NCI-H460 (cell line): ENCODE measurements at places on chromosomes 6 and 20.

- DNase-seq = no peak
These were observed 12.0 kb downstream of the CSNK2A1 start for GRCh38 chr20:531608-532007.

GRCh38 chr6:73803562-73804241, 107.7 kb downstream of the CD109 start:
- peak; percentile 59 for DNase-seq

DNA sequence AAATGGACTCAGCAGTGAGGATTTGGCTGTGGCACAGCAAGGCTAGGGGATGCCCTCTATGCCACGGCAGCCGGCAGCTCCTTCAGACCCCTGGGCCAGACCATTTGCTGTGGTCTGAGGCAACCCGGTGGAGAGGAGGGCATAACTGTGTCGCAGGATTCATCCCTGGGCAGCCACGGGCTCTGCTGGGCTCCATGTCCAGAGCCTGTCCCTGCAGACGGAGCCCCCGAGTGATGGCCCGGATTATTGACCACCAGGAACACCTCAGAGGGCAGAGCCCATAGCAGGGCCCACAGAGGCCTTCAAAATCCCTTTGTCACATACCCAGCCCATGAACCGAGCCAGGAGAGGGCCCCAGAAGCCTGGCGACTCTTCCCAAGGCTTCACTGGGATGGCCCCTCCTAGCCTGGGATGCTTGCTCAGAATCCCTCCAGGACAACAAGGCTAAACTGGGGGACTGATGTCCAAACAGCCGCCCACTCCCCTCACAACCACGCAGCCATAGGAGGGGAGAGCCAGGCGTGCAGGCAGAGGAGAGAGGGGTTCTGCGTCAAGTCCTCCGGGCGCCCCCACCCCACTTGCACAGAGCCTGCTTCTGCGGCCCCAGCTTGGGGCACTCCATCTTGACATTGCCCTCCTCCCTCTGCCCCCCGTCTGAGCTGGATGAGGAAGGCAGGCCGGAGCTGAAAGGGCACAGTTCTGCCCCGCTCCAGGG, 68.2 kb upstream of the AFDN start:
- DNase-seq = no peak

GRCh38 chr20:51910321-51911050, 108.2 kb upstream of the SALL4 start:
- no peak for DNase-seq

DNA sequence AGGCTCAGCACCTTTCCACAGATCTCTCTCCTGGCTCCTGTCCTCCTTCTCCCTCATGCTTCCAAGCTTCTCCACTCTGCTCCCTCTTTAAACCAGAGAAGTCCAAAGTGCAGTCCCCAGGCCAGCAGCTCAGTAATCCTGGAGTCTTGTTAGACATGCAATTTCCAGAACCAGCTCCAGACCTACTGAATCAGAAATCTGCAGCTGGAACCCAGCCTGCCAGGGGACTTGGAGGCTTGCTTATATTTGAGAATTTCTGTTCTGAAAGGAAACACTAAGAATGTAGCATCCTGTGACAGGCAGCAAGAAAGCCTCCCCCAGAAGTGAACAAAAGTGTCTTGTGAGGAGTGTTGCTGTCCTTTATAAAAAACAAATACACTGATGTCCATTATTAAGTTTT, 438.1 kb downstream of the BCKDHB start:
- no peak for DNase-seq

DNA sequence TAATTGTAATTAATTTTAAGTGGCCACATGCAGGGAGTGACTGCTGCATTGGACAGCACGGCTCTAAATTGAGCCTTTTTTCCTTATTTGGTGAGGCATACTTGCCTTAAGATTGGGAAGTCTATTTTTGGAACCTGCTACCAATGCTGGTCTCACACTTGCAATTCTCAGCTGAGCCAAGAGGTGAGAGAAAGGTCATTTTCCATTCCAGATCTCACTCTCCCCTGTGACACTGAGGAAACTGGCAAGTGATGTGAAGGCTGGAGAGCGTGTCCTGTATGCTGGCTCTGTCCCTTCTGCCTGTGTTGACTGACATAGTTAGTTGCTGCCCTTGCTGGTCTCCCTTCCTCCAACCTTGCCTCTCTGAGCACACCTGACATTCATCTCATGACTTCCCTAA, 735 bp upstream of the MOG start:
- no peak for DNase-seq

DNA sequence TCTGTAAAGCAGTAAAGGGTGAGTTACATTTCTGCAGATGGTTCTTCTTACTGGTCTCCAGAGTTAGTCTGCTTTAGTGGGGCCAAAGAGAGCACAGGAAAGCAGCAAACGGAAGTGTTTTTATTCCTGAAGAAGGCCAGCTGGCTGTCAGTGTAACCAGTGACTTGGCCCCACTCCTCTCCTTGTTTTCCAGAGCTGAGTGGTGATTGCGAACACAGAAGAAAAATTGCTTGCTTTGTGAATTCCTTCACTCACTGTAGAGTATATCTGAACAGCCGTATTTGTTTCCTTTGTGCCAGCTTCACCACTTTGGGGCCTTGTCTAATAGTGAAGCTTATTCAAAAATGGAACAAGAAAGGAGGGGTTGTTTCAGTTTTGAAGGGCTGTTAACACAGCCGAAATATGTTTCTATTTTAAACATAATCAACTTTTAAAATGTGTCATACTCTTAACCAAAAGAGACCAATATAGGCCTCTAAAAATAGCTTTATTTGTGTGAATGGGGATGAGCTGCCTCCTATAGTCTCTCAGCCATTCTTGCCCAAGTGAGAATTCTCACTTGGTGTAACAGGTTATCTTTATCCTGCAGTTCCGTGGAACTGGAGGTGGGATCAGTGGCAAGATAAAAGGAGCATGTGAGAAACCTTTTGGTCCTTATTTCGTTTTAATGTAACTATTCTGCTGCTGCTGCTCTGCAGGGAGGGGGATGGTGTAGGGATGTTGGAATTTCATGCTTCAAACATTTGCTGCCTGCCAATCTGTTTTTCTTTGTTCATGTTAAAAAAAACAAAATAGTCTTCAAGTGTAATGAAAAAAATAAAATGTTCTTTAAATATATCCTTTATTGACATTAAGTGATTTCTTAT, 37.8 kb downstream of the ZC2HC1B start:
- DNase-seq = no peak

- no peak for DNase-seq
These were observed 231.6 kb downstream of the TFAP2B start for GRCh38 chr6:51049983-51050877.

DNA sequence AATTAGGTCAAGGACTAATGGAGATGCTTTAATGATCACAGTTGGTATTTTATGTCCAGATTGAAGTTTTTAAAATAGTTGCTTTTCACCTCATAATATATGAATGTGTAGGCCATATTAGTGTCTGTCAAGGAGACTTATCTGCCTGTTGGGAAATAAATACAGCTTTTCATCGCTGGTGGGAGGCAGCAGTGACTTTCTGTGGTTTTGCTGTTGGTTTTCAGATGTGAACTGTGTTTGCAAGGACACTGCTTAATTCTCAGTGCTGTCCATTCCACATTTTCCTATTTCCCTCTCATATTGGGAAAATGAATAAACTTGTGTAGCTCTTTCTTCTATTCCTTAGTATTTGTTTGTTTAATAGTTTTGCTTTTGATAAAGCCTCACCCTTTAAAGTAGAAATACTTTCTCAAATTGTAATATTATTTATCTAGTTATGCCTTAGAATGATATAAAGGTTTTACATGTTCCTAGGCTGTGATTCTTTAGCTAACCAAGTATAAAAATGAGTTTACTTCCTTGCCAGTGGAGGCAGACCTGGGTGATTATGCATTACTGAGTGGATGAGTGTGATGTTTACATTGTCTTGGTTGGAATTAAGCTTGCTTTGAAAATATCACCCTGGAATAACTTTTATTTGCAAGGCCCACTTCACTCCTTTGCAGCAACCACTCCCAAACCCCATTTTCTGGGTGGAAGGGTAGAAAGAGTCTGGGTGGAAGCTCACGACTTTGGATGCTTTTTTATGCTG, 3.3 kb downstream of the PLCB4 start:
- DNase-seq = no peak

- DNase-seq = no peak
These were observed 600.5 kb upstream of the GJE1 start for GRCh38 chr6:141532211-141532610.

- DNase-seq = no peak
These were observed 111.4 kb downstream of the CDH26 start for GRCh38 chr20:60069656-60070055.

GRCh38 chr6:14863902-14864850, 381.7 kb upstream of the JARID2 start:
- DNase-seq = no peak

DNA sequence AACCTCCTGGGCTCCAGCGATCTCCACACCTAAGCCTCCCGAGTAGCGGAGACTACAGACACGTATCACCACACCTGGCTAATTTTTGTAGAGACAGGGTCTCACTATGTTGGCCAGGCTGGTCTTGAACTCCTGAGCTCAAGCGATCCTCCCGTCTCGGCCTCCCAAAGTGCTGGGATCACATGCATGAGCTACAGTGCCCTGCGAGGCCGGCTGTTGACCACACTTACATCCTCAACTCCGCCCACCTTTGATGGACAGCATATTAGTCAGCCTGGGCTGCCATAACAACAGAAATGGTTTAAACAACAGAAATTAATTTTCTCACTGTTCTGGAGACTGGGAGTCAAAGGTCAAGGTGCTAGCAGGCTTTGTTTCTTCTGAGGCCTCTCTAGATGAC, 107.7 kb downstream of the JPH2 start:
- no peak for DNase-seq

- no peak for DNase-seq
These were observed 49.0 kb downstream of the STK35 start for GRCh38 chr20:2150660-2151059.

DNA sequence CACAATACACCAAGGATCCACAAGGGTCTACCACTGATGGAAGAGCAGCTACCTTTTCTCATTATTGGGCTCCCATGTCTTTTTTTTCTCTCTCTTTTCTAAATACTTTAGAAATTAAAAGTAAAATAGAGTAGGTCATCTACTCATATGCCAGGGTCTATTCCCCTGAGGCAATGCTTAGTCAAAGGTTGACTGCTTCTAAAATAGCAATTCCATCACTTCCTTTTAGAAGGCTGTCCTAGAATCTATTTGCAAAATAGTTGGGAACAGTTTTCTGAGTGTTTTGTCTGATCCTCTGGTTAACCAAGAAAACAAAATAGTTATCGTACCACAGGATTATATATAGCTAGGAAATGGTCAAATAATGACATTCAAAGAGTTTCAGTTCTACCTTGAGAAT, 174.1 kb downstream of the COL21A1 start:
- DNase-seq = no peak

DNA sequence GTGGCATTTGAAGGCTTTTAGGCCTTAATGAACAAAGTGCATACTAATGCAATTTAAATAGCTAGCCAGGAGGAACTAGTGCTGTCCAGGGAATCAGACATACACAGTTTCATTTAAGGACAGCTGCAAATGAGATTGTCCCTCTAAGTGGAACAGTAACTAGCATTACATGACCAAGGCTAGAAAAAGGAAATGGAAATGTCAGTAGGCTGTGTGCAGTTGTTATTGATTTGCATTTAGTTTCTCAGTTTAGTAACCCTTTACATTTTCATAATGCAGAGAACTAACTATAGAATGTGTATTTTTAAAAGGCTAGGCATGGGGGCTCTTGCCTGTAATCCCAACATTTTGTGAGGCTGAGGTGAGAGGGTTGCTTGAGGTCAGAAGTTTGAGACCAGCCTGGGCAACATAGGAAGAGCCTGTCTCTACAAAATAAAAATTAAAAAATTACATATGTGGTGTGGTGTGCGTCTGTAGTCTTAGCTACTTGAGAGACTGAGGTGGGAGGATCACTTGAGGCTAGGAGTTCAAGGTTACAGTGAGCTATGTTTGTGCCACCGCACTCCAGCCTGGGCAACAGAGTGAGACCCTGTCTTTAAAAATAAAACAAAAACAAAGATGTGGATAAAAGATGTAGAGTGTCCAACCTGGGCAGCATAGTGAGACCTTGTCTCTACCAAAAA, 468.0 kb downstream of the UTRN start:
- DNase-seq = no peak

DNA sequence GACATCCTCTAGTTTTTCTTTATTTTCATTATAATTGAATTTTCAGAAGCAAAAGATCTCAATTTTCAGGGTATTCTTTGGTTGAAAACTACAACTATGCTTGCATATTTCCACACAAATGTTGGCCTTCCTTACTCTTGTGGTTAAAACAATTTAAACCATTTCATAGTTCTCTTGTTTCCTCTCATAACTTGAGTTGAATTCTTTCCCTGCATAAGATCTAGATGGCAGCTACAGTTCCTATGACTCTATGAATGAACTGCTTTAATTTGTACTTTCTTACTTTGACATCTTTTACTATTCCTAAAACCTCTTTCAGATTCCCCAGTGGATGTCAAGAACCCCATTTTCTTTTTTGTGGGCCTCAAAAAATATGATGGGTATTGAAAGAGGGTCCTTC, 564.5 kb downstream of the NKAIN2 start:
- DNase-seq = no peak

- DNase-seq = no peak
These were observed 310.3 kb downstream of the CLVS2 start for GRCh38 chr6:123306334-123306733.

DNA sequence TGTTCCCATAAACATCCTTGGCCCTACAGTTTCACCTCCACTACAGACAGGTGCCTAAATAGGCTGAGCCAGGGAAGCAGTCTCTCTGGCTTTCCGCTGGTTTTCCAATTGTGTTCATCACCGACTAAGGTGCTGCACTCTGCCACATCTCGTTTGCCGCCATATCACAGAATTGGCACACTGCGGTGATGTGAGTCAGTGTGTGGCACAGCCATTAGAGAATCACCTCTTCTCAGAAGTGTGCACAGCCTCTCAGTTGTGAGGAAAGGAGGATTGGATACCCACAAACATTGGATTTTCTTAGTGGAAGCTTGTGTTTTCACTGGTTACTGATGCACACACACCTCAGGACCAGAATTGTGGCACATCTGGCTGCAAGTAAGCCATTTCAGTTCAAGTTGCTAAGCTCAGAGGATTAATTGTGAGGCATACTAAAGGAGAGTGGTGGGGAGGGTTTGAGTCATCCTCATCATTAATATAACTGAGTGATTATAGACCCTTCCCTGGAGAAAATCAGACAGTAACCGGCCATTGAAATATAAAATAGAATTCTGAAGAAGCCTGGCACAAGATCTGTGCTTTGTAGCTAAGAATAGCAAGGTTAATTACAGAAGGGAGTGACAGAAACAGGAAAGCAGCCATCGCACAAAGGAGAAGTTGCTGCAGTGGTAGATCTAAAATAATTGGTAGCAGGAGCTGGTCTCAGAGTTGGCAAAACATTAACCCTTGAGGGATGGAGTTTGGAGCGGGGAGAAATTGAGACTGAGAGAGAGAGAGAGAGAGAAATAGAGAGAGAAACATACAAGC, 506.9 kb downstream of the LMBRD1 start:
- DNase-seq = no peak

DNA sequence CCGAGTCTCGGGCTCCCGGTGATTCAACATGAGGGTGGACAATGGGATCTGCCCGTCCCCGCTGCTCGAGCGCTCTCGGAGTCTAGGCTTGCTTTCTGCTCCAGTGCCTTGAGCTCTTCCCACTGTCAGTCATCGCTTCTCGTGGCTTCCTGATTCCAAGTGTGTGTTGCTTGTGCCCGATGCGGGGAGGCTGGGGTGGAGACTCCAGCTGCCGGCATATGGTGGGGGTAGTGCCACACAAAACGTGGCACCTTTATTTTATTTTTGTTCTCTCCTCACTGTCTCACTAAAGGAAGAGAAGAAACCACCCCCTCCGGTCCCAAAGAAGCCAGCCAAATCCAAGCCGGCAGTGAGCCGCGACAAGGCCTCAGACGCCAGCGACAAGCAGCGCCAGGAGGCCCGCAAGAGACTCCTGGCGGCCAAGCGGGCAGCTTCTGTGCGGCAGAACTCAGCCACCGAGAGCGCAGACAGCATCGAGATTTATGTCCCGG, 14.8 kb upstream of the MYL9 start:
- DNase-seq = no peak
